ENCODE measurements at places on chromosomes 4 and X.

- DNase-seq: no peak
Measured at GRCh38 chr4:62544428-62544827, 1344.3 kb downstream of the ADGRL3 start.

DNA sequence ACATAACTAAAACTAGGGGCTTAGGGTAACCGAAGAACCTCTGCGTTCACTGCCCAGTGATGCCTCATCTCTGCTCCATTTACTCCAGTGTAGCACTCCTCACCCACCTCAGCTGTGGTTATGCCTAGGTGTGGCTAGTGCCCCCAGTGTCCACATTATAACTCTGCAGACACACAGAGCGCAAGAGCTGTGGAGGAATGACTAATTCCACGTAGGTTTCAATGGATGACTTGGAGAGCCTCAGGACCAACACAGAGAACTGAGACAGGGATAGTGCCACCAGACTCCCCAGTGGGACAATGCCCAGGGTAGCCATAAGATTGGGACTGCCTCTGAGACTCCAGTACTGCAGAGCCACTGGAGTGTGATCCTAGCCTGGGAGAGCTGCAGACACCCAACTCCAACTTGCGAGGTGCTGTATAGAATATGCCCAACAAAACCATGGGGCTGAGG, 542.4 kb upstream of the DIPK2B start:
- no peak for DNase-seq

DNA sequence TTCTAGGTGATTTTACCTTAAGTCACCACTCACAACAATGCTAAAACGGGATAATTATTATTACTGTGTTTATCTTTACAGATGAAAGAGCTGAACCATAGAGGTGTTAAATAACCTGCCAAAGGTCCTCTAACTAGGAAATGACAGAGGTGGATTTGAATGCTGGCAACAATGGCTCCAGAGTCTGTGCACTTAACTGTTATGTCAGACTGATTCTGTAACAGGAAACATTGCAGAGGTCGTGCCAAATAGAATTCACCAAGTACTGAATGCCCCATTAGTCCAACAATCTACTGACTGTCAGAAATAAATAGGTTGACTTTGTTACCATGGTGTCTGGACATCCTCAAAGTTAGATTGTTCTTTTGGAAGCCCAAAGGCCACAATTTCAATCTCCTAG, 20.9 kb upstream of the USP27X start:
- DNase-seq: no peak

GRCh38 chr4:119059221-119059620, 76.4 kb upstream of the MYOZ2 start:
- DNase-seq: no peak

DNA sequence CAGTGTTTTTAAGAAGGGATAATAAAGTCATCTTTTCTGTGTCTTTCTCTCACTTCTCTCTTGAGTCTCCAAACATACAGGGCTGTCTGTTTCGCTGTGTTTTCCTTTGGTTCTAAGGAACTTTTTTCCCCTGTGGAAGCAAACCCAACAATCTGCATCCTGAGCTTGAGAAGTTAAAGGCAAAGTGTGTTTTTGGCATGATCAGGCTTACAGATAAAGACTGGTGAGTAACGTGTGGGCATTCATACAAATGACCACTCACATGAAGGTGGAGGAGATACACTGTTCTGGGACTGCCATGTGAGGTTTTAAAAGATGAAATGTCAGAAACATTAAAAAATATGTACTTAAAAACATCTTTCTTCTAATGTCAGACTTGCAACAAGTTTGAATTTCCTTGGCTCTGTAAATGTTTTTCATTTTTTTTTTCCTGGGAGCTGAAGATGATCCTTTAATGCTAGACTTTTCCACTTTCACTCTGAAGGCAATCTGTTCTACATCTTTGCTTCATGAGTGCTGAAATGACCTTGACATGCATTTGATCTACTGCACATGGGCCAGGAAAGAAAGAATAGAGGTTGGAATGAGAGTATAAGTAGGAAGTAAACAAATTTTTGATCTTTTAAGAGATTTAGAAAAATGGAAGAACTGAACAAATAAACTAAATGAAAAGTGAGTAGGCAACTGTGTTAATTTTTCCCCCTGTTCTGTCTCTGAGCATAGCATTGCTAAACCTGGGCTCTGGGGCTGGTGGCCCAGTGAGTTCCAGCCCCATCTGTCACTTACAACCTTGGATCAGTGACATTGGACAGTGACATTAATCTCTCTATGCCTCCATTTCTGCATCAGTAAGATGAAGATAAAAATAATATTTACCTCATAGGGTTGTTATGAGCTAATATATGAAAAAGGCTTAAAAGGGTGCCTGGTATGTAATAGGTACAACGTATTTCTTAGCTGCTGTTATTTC, 151.1 kb upstream of the TBC1D9 start:
- DNase-seq: no peak

- no peak for DNase-seq
Measured at GRCh38 chrX:17842769-17843525, 18.2 kb downstream of the RAI2 start.

- no peak for DNase-seq
Measured at GRCh38 chrX:27815209-27815608, 7.4 kb downstream of the MAGEB10 start.

- no peak for DNase-seq
Measured at GRCh38 chr4:169305651-169306050, 34.9 kb upstream of the SH3RF1 start.

GRCh38 chrX:23494741-23495140, 160.1 kb downstream of the PTCHD1 start:
- no peak for DNase-seq

GRCh38 chr4:88575186-88575585, 17.1 kb upstream of the HERC3 start:
- DNase-seq: no peak

DNA sequence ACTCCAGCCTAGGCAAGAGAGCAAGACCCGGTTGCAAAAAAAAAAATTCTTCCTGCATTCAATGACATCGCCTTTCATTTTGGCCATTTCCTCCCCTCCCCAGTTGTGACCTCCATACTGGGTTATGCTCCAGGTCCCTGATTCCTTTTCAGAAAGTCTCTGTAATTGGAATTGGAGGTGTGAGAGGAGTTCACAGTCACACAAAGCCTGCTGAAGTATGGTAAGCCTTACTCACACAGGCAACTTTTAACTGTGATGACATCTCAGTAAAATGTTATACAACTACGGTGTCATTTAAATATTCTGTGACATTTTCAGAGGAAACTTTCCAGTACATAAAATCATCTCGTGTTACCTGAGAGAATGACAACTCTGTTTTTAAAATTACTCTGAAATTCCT, 73.6 kb downstream of the CEP44 start:
- DNase-seq: no peak

DNA sequence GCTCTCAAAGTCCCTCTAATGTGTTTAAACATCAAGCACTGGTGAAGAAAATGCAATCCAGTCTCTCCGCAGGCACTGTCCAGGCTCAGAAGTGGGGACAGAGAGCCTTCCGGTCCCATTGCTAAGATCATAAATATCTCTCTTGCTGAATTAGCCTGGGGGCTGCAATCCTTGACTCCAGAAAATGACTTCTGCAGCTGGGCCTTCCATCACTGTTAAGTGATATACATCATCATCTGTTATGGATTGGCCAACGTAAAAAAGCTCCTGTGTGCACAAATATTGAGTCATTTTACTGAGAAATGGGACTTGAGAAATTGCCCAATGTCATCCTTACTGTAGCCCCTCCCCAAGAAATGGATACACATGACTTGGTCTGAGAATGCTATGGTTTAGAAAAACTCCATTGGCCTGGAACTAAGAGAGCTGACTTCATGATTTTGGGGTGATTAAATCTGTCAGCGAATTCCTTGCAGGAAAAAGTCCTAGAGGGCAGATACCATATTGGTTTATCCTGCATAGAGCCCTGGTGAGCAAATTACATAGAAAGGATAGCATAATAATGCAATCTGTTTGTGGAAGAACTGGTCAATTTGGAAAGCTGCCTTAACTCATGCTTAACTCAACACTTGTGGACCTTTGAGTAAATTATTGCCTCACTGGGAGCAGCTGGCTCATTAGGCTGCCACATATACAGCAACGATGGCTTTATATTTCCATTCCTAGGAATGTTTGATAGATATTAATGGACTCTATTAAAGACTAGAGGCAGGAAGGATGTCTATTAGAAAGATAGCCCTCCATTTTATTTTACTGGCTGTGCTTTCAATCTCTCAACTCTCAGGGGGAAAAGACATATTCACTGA, 346.1 kb downstream of the GBA3 start:
- DNase-seq: no peak

GRCh38 chr4:186617921-186618320, 62.6 kb upstream of the MTNR1A start:
- DNase-seq: no peak

GRCh38 chr4:149708513-149709130, 107.0 kb downstream of the IQCM start:
- DNase-seq: no peak

GRCh38 chr4:53863736-53864365, 200.6 kb downstream of the CHIC2 start:
- no peak for DNase-seq

DNA sequence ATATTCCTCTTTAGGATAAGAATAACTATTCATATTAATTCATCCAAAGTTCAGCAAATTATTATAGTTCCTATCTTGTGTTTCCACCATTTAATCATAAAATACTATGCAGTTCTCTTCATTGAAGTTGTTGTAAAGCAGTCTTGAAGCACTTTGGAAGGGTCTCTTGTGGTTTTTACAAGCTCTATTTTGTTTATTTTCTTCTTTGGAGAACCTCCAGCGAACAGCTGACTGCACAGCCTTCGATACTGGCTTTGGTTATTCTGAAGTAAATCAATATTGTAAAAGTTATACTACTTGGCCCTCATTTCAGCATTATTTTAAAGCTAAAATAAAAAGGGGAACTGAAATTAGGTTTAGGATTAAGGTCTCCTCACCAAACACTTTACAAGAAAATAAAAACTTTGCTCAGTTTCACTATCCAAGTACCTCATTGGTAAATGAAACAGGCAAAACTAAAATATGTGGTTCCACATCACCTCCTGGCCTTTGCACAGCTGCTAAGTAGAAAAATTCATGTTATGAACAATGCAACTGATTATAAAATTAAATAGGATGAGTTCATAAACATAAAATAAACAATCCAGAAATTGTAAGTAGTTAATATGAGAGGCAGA, 1629.2 kb upstream of the ADGRL3 start:
- no peak for DNase-seq

DNA sequence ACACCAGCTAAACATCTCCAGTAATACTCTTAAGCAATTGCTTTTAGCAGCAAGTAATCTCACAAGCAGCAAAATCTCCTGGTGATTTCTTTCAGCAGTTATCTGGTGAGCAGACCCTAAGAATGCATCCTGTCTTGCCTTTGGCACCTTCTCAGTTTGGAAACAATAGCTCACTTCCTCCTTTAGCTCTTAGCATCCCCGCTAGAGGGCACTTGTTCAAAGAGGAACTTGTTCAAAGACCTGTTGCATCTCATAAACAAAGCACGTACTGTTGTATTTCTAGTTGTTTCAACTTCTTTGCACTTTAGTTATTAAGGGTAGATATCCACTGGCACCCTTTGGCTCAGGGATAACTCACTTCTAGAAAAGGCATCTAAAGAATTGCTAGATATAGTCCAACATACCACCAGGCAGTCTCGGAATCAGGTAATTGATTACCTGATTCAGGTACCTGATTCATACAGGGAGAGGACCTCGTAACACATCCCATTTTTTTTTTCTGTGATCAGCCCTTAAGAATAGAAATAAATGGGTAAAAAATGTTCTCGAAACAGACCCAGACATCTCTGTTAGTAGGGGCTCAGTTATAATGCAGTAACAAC, 81.9 kb upstream of the QRFPR start:
- no peak for DNase-seq

GRCh38 chr4:83629945-83630721, 94.2 kb downstream of the GPAT3 start:
- no peak for DNase-seq

DNA sequence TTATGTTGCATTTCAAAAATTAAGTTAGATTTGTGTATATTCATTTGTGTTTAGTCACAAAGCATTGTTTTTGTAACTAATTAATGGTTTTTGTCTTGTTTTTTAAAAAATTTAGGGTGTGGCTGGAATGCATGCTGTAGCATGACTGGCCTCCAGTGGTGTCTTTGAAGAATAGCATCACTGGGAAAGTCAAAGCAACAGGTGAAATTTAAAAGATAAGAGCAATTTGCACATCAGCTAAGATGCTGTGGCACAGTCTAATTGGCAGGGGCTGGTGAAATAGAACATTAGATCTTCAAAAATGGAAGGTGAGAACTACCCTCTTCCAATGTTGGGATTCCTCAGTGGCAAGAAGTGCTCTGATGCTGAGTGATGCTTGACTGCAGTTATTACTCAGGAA, 45.3 kb downstream of the ANK2 start:
- DNase-seq: no peak

DNA sequence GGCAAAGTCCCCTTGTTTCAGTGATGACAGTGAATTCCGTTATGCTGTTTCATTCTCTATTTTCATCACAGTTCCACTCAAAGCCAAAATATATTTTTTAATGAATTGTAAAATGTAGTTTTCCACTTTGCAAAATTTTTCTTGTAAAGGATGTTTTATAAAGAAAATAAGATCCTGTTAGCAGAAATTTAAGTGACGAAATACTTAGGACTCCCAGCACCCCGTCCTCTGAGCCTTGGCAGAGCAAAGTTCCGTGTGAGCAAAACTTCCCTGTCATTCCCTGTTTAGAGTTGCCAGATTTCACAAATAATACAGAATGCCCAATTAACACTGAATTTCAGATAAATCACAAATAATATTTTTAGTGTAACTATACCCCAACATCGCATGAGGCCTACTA, 81.0 kb upstream of the RBPJ start:
- DNase-seq: no peak

DNA sequence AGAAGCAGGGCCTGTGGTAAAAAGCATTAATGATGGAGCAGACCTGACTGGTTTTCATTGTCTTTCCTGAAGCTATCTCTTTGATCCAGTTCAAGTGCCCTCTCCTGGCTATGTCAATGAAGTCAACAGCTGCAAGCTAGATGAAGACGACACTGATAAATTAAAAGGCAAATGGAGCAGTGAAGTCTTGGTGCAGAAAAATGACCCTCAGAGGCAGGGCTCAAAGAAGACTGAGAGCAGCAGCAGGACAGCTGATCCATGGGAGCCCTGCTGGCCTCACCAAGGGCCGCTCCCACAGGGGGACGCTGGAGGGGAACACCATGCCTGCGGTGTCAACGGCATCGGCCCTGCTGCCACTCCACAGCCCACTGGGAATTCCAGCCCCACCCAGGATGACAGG, 96.2 kb downstream of the RELL1 start:
- no peak for DNase-seq

DNA sequence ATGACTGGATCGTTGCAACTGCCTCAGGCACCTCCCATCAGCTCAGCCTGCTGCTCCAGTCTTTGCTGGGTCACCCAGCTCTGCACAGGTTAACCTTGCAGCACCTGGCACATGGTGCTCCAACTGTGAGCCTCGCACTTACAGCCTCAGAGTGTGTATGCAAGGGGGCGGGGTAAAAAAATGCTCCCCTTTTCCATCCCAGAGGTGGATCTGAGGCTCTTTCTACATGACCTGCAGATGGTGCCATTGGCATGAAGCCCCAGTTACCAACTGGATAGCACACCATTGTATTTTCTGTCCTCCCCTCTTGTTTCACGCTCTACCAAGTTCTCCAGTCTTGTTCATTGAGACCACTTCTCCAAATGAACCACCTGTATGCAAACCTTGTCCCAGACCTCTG, 46.2 kb upstream of the TRPC3 start:
- no peak for DNase-seq

Measured in cortex of kidney (tissue), 1 donor.